ENCODE measurements at places on chromosomes 2 and 18.
A peak's percentile ranks its signal among the peaks of the same experiment; 100 is the strongest.

GRCh38 chr2:64563436-64563938 lies 39.4 kb downstream of the AFTPH start:
- DNase-seq: no peak

GRCh38 chr18:33757037-33757436 lies 179.0 kb downstream of the ASXL3 start:
- DNase-seq: no peak

DNA sequence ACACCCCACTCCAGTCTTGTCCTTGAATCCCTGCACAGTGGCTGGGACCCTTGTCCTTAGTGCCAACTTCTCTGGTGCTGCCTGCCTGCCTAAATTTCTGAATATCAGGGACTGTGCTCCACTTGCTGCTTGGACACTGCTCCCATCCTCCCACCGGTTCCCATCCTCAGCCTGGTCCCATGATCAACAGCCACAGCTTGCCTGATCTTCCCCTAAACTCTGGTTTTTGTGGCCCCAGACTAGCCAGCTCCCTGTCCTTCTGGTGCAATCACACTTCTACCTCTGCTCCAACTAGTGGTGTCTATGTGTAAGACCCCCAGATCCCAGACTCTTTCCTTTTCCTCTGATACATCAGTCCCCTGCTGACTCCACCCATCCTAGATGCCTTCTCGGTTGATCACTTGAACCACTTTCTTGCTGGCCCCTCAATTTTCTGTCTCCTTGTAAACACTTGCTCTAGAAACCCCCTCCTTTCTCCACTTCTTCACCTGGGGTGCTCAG lies 37.2 kb upstream of the POLE4 start:
- no peak for DNase-seq

DNA sequence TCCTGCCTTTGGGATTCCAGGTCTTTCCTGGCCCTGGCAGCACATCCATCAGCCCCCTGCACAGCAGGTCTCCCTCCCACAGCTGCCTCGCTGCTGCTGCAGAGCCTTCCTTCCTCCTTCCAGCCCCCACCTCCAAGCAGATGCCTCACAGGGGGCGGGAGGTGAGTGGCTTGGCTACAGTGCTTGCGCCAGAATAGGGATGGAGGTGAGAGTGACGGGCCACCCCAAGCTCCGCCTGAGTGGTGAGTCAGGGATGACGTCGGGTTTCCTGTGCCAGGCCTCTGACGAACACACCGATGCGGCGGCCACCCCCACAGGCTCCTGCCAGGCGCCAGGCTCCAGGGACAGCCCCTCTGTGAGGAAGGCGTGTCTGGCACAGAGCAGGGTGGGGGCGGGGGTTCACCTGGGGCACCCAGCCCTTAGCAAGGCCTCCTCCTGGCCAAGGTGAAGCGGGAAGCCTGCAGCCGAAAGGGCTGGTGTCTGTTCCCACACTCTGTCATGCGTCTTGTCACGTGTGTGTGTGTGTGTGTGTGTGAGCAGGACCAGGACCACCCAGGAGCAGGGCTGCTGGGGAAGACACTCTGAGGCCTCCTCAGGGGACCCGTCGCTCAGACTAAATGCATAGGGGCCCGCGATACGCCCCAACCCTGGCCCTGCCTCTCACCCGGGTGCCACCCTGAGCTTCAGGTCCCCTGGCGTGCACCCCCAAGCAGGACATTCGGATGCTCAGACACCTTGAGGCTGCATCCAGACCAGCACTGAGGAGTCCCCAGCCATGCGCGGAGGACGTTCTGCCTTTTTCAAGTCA lies 3.4 kb upstream of the DUSP2 start:
- DNase-seq: peak; percentile 99

DNA sequence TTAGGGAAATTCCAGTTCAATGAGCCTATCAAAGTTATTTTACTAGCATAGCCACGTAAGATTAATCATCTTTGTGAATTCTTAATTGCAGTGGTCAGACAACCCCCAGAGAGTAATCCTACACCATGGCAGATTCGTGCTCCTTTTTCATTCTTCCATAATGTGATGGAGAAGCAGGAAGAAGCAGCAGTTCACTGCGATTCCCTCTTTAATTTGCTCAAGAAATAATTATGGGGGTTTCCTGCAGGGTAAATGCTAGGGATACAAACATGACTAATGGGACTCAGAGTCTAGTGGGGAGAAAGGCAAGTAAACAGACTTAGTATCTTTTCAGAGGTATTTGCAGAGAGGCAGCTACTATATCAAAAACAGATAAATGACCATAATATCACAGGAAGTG lies 175.8 kb upstream of the HNRNPA3 start:
- no peak for DNase-seq

DNA sequence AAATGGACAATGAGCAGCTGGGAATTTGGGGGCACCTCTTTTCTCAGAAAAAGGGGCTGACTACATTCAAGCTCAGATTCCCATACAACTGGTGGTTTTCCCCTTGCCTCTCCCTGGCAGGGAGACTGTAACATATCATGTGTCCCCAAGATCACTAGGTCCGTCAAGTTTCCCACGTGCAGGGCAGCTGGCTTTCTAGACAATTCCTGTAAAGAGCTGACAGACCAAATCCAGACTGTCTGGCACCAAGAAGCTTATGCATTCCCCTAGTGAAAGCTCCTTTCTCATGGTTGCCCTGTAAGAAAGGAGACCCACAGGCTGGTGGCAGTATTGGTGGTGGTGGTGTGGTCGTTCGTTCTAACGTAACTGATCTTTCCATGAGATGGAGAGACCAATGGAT lies 48.8 kb downstream of the THUMPD2 start:
- no peak for DNase-seq

DNA sequence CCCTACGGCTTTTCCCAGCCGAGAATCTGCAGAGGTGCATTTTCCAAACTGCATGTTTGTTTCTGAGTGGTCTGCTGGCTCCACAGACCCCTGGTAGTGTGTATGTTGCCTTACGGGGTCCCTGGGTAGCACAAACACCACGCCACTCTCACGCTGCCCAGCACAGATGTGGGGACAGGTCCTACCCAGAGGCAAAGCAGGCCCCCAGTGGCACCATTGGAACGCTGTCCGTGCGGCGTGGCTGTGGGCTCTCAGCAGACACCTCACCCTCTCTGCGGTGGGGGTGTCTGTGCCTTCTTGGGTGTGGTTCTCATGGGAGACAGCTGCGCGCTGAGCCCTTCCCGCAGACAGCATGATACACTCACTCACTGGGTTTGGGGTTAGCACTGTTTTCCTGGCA lies 137.4 kb downstream of the NFATC1 start:
- no peak for DNase-seq

- DNase-seq: no peak
Measured at GRCh38 chr2:44325897-44326296, 35.4 kb downstream of the PREPL start.

- no peak for DNase-seq
Measured at GRCh38 chr2:23554054-23554697, 169.2 kb downstream of the KLHL29 start.

- no peak for DNase-seq
Measured at GRCh38 chr18:44502790-44503189, 177.9 kb upstream of the SETBP1 start.

DNA sequence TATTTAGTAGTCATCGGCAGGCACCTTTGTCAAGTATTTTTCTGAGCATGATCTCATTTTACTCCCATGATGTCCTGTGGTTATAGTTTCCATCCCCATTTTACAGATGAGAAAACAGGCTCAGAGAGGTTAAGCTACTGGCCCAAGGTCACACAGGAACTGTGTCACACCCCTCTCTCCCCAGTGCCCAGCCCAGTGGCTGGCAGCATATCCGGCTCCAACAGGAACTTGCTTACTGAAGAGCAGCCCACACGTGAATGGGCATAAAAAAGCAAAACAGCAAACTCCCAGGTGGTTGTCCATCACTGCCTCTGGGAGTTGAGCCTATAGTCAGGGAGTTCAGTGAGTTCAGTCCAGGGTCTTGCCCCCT lies 8.3 kb upstream of the KLF11 start:
- DNase-seq: no peak

GRCh38 chr2:70688427-70688826 lies 79.6 kb downstream of the ADD2 start:
- DNase-seq: no peak

DNA sequence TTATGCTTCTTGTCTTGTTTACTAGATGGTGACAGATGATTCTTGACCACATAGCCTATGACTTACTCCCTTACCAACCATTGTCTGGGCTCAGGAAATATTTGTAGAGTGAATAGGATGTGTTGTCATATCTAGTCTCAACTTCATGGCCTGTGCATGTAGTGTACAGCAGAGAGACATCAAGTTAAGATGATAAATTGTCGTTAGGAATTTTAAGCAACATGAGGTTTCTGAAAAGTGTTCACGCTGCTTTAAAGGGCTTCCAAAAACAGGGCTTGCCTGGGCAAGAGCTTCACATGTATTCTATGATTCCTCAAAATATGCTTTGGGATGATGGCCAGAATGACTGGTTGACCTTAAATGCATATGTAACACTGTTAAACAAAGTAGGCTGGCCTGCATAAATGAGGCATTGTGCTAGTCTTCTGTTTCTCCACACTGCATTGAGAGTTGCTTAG lies 424.0 kb downstream of the RND3 start:
- DNase-seq: no peak

DNA sequence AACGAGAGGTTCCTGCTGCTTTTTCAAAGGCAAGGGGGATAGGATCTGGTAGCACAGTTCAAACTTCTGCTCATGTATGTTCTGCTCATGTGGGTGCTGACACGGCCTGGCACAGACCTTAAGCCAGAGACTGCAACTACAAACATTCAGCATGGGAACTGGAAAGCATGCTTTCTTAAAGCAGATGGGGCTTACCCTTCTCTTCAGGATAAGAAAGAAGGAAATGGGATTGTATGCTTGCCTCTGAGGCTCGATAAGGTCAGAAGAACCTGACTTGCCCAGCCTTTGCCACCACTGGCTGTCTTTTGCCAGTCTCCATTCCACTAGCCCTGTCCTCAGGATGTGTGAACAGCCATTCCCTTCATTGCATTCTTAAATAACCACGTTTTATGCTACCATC lies 10.7 kb downstream of the DOCK10 start:
- DNase-seq: no peak

GRCh38 chr2:25557179-25558036 lies 116.0 kb downstream of the DTNB start:
- no peak for DNase-seq

GRCh38 chr2:230413479-230413878 lies 2.5 kb upstream of the SP100 start:
- no peak for DNase-seq

- no peak for DNase-seq
Measured at GRCh38 chr18:54983041-54983686, 23.9 kb upstream of the CCDC68 start.

DNA sequence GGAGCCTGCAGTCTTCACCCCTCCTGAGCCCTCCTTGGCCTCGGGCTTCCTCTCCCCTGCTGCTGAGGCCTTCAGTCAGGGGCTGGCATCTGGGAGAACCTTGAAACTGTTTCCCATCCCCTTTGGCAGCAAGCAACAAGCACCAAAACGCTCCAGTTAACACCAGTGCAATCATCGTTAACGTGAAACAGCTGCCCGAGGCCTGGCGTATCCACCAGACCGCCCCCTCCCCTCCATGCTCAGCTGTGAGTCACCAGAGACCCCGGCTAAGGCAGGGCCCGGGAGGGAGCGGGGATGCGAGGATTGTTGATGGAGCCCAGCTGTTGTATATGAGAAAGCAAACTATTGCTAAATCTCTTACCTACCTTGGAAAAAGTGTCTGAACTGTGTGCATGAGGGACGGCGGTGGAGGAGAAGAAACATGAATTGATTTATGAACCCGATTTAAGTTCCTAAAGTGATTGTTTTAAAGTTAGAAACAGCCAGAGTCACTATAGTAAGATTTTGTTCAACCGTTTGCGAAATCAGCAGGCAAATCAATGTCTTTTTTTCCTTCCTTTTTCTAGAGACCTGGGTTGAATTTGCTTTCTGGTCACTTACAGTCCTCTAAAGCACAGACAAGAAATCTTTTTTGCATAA lies 5.2 kb downstream of the ZFP36L2 start:
- peak; percentile 32 for DNase-seq

DNA sequence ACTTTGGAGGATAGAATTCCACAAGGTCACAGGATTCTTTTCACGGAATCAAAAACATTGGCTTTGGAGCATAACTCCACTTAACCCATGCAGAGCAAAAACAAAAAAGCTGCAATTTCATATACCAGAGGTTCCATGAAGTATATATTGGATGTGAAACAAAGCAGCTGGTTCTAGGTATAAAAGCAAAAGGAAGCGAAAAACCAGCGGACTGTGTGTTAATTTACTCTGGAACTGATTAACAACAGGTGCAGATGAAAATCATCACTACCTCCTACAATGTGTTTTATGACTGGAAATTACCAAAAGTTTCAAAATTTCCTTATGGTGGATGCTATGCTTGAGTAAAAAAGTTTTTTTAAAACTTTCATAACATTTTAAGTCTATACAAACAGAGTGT lies 54.4 kb upstream of the LINC00305 start:
- no peak for DNase-seq

GRCh38 chr2:64426183-64426952 lies 27.6 kb upstream of the LGALSL start:
- no peak for DNase-seq

- no peak for DNase-seq
Measured at GRCh38 chr2:239401881-239402233, 1.0 kb upstream of the HDAC4 start.

DNA sequence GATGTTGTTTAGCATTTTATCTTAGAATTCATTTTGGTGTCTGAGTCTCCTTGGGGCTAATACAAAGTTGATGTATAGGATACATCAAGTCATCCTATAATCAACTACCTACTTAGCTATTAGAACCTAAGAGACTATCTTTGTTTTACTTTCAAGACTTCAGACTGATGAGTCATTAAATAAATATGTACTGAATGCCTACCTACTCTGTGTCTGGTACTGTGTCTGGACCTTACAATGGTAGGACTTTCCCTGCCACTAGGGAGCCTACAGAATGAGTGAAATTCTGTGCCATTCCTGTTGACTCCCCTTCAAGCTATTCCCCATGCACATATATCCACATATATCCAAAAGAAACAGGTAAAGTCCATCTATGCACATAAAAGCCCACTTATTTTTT lies 114.5 kb downstream of the ERBB4 start:
- DNase-seq: no peak

DNA sequence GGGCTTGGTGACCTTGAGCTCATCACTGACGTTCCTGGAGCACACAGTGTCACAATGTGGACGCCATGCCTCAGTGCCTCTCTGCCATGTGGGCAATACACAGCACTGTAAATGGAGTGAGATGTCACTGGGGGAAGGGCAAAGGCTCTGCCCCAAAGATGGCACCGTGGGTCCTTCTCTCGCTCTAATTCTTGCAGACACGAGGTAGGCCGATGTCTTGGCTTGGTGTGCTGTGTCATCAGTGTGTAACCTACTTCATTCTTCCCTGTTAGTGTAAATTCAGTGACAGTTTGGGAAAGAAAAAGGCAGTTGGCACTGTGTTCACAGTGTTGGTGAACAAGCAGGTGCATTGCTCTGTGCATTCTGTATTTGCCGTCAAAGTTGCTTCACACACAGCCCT lies 309.3 kb upstream of the MYT1L start:
- no peak for DNase-seq

DNA sequence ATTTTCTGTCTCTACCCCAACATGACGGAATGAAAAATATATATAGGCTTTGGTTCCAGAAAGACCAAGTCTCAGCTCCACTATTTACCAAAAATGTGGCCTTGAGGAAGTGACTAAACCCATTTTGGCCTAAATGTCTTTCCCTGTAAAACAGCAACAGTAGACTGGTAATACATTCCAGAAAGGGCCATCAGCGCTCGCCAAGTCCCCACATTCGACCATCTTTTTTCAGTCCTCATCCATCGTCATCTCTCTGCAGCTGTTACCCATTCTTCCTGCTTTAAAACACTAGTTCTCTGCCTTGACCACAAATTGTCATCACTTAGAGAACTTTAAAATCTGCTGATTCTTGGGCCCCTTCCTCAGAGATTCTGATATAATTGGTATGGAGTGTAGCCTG lies 183.8 kb upstream of the CTAGE1 start:
- DNase-seq: no peak
